ENCODE measurements at places on chromosomes 5 and 9. TPM values are rescaled to one million over a fixed set of nuclear protein-coding genes. Genes with fewer than 3 reads are reported as not detected.
A peak's percentile ranks its signal among the peaks of the same experiment; 100 is the strongest.

Gene CAVIN4
- total RNA-seq = 0.67 TPM

Gene SNCAIP
- not detected for total RNA-seq

Gene MOB3B
- 0.45 TPM for total RNA-seq

Gene FOXD4L3
- 0.22 TPM for total RNA-seq

Gene GPR150
- total RNA-seq = 0.51 TPM

Gene PCDHGC4
- 7.0 TPM for total RNA-seq

Gene BRINP1
- total RNA-seq = not detected

- no peak overlapping the region for H3K4me3 ChIP-seq
- H3K36me3 ChIP-seq = no peaks in the 10 kb centered on the region
- peak; percentile 76 for DNase-seq
Measured at GRCh38 chr9:101465326-101465915, 29.8 kb upstream of the ALDOB start.

DNA sequence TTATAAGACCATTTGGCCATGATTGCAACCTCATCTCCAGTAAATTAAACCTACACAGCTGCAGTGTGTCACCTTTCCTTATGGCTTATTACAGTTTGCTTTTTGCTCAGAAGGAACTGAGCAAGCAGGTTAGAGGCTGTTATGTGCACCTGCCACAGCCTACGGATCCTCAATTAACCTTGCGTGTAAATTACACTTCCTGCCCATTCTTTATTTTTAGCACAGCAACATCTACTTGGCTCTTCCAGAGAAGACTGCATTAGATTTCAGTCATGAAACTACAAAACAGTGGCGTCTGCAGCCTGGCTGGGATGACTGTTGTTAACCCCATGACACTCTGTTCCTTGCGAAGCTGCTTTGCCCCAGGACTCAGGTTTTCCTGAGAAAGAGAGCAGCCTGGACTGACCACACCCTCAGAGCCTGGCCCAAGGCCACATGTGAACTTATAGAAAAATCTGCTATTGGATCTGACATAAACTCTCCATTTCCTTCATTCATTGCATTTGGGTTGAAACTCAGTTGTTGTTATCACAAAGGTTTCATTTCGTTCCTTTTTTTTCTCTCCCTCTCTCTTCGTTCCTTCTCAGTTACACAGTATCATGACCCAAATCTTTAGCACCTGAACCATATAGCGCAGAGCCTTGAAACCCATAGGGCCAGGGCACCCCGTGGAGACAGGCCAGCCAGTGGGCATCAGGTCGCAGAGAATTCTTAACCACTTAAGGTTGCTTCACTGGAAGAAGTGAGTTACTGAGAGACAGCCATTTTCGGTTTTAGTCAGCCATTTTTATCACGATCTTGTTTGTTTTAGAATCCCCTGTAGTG is 138.6 kb downstream of the PALM2AKAP2 start:
- H3K27me3 ChIP-seq = no peaks in the 10 kb centered on the region
- no peak overlapping the region for H3K27ac ChIP-seq
- H3K4me3 ChIP-seq = peak overlapping the region; percentile 9
- no peaks in the 10 kb centered on the region for H3K36me3 ChIP-seq
- H3K4me1 ChIP-seq = peaks cover 28% of the 10 kb centered on the region

GRCh38 chr9:12723409-12724028 is 30.3 kb downstream of the TYRP1 start:
- H3K4me1 ChIP-seq = no peaks in the 10 kb centered on the region
- no peak overlapping the region for H3K27ac ChIP-seq
- H3K27me3 ChIP-seq = no peaks in the 10 kb centered on the region
- peak; percentile 60 for DNase-seq

- no peak overlapping the region for H3K4me3 ChIP-seq
- H3K27me3 ChIP-seq = no peaks in the 10 kb centered on the region
- DNase-seq = no peak
- H3K27ac ChIP-seq = no peak overlapping the region
Measured at GRCh38 chr5:54803471-54804011, 181.9 kb downstream of the ESM1 start.

GRCh38 chr5:152051499-152052454 is 127.1 kb upstream of the GLRA1 start:
- H3K27me3 ChIP-seq = no peaks in the 10 kb centered on the region
- no peaks in the 10 kb centered on the region for H3K4me1 ChIP-seq
- H3K4me3 ChIP-seq = no peak overlapping the region

DNA sequence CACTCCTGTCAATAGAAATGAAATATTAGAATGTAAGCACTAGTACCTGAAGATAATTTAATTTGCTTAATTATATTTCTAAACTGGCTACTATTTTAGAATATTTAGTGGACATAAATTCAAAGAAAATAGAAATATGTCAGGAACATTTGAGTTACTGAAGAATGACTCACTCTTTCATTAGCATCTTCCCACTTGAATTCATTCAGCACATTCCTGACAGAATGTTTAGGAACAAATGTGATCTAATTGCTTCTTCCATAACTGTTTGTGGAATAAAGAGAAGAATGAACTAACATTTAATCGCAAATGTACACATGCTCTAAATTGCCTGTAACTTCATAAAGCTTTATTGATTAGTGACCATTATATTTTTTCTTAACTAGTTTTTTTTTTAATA is 306.2 kb upstream of the ADAMTSL1 start:
- no peaks in the 10 kb centered on the region for H3K4me1 ChIP-seq
- no peak for DNase-seq
- no peak overlapping the region for H3K27ac ChIP-seq
- H3K4me3 ChIP-seq = no peak overlapping the region
- no peaks in the 10 kb centered on the region for H3K36me3 ChIP-seq

DNA sequence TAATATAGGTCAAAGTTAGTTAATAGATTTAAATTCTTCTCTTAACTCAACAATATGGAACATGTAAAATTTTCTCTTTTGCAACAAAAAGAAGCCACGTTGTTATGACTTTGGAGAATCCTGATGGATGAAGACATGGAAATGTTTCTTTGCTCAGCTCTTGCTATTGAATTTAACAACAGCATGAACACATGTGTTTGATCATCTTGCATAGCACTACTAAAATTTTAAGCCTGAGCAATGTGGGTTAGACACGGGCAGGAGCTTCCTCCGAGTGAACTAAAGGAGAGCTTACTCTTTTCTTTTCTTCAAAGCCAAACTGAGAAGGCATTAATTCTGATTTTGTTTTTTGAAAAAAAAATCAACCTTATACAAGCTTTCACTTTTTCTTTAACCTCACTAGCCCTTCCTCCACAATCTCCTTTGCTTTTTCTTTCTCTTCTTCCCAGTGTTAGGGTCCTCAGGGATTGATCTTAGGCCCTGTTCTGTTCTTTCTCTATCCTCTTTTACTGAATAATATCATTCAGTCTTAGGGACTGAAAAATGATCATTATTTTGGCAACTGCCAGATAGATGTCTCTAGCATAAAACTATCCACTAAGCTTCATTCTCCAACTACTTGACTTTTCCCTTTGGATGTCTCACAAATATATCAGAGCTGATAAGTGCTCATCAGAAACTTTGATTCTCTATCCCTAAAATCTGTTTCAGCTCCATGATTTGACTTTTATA is 36.9 kb downstream of the ADAMTS19 start:
- H3K27ac ChIP-seq = peak overlapping the region; percentile 94
- DNase-seq = peak; percentile 53

DNA sequence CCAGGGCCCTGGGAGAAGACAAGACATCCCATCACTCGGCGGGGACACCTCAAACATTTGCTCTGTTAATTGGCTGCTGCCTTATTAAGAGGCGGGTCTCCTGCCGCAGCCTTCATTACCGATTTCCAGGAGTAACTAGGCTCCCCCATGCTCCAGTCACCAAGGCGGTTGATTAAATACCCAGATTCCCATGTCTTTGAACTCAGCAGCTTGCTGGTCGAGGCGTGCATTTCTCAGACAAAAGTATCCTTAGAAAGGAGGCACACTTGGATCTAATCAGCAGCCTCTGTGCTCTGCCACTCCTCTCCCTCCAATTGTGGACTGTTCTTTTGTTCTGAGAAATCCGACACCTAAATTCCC is 228.8 kb downstream of the FSTL4 start:
- no peak overlapping the region for H3K4me3 ChIP-seq
- H3K36me3 ChIP-seq = no peaks in the 10 kb centered on the region
- no peak for DNase-seq
- no peaks in the 10 kb centered on the region for H3K4me1 ChIP-seq

DNA sequence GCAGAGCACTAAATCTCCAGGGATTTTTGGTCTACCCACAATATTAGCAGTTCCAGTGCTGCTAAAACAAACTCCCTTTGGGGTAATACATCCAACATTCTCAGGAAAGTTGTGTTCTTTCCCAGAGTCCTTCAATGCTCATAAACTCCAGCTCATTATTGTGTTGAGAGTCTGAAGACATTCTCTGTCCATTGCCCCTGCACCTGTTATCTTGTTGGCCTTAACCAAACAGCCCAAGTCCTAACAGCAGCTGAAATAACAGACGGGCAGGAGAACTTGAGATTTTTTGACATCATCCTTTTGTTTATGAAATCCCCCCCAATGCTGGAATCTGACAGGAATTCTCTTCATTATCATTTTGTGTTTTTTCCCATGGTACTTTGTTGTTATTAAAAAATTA is 110.8 kb downstream of the PAPPA start:
- H3K4me3 ChIP-seq = no peak overlapping the region
- no peak overlapping the region for H3K27ac ChIP-seq
- H3K4me1 ChIP-seq = no peaks in the 10 kb centered on the region
- DNase-seq = no peak
- H3K36me3 ChIP-seq = no peaks in the 10 kb centered on the region
- no peaks in the 10 kb centered on the region for H3K27me3 ChIP-seq

DNA sequence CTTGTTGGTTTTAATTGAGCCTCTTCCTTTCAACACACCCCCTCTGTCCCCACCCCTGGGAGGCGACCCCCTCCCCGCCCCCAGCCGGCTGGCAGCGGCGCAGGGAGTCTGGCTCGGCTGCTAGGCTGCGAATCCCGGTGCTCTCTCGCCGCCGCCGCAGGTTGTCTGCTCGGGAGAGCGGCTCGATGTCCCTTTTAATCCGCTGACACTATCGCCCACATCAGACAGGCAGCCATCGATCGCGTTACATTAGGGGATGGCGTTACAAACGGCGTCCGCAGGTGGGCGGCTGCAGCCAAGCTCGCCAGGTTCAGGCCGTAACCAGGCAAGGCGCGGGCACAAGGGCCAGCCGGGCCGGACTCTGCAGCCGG is 1.3 kb downstream of the NR2F1-AS1 start:
- H3K36me3 ChIP-seq = no peaks in the 10 kb centered on the region
- no peak overlapping the region for H3K4me3 ChIP-seq
- no peak overlapping the region for H3K27ac ChIP-seq
- peaks cover 23% of the 10 kb centered on the region for H3K4me1 ChIP-seq
- no peak for DNase-seq

DNA sequence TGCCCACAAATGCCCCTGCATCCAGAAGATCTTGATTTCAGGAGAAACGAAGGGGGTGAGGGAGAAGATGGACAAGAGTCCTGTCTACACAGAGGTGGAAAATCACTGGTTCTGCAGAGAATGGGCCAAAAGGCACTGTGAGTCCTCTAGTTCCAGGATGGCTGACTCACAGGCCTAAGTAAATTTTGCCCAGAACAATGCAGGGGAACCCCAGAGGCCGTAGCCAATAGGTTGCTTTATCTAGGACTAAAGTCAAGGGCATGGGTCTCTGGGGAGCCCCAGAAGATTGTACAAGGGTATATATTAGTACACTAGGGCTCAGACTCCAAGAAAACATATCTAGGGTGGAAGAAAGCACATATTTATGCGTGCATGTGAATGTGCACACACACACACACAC is 98.0 kb downstream of the SLIT3 start:
- H3K27ac ChIP-seq = no peak overlapping the region
- no peak for DNase-seq
- H3K27me3 ChIP-seq = no peaks in the 10 kb centered on the region
- peaks cover 6% of the 10 kb centered on the region for H3K4me1 ChIP-seq
- no peak overlapping the region for H3K4me3 ChIP-seq

DNA sequence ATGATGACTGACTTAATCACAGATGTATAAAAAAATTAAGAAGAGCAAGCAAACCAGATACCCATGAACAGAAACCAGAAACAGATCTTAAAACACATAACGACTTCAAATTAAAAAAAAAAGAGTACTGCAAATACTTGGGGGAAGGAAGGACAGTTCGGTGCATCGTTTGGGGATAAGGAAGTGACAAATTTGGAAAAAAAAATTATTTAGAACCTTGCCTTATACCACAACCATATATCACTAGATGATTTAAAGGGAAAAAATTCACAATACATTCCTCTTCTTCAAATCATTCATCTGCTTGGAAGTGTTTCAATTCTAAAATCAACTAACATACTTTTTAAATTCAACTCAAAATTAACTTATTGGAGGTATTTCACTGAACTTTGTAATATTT is 1038.6 kb upstream of the DMAC1 start:
- H3K27me3 ChIP-seq = no peaks in the 10 kb centered on the region
- no peak for DNase-seq
- H3K36me3 ChIP-seq = no peaks in the 10 kb centered on the region
- no peak overlapping the region for H3K4me3 ChIP-seq
- H3K4me1 ChIP-seq = no peaks in the 10 kb centered on the region

DNA sequence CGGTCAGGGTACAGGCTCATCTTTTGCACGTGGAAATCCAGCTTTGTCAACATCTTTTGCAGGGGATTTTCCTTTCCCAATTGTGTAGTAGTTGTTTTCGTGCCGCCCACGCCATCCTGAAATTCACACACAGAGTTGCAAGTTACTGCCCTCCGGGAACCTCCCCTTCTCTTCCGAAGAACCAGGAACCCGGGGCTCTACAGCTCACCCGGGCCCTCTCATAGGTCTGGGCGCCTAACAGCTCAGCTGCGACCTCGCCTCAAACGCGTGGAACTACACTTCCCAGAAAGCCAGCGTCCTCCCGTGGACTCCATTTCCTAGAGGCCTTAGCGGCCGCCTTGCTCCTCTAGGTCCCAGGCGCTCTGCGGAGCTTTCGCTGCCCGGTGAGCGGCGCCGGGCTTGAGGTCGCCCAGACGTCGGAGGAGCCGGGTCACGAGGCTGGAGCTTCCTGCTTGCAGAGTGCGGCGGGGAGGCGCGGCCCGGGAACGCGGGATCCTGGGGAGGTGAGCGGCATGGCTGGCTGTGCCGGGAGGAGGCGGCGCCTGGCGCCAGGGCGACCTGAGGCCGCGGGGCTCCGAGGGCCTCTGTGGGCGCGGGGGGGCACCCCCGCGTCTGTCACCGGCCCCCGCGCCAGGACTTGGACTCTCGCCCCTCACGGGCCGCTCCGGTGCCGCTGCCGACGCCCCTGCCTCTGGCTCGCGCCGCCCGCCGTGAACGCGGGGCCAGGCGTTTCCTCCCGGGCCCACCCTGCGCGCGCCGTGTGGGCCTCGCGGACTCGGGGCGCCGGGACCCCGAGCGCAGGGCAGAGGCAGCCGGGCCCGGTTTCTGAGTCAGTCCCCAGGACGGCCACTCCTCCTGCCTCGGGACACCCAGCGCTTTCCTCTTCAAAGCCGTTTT is at the start of gene ZNF354B:
Gene ZNF354B, plus strand, starts transcription at position 329 of the 897 bp plus-strand sequence. CDS start 1,095 bp downstream, outside the sequence.
- no peak within 1 kb of the TSS for H3K27ac ChIP-seq
- peak; percentile 72 for DNase-seq
- H3K36me3 ChIP-seq = no peaks in the 10 kb centered on the region
